Activated CD4-positive, alpha-beta T cell treated with anti-CD3 and anti-CD28 coated beads, Interleukin-2, amount 50 U/mL, for 4 hours (primary cell): ENCODE measurements at places on chromosomes 7 and 10.

GRCh38 chr10:34360984-34361383 is 454.1 kb downstream of the PARD3 start:
- DNase-seq: no peak

GRCh38 chr7:95772298-95772770 is at the start of gene DYNC1I1:
DYNC1I1 (plus strand) TSS chr7:95772554; CDS start chr7:95804730, 32,176 bp downstream.
- no peak for DNase-seq

- DNase-seq: no peak
These were observed 25.0 kb upstream of the TMEM229A start for GRCh38 chr7:124057872-124058271.

- no peak for DNase-seq
These were observed 408.0 kb downstream of the HGF start for GRCh38 chr7:81361769-81362312.

- DNase-seq: no peak
These were observed 484.5 kb downstream of the MAGI2 start for GRCh38 chr7:78968951-78969350.

DNA sequence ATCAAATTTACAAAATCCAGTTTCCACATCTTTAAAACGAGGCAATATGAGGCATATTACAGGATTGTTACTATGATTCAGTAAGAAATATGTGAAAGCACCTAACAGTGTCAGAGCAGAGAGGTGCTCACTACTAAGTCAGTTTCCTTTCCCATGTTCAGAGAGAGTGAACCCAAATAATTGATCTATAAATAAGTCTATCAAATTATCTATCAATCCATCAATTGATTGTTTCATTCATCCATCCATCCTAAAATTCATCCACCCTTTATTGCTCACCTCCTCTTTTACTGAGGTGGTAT is 340.8 kb downstream of the SUGCT start:
- DNase-seq: no peak

- no peak for DNase-seq
These were observed 96.1 kb downstream of the SH3PXD2A start for GRCh38 chr10:103759100-103759781.

DNA sequence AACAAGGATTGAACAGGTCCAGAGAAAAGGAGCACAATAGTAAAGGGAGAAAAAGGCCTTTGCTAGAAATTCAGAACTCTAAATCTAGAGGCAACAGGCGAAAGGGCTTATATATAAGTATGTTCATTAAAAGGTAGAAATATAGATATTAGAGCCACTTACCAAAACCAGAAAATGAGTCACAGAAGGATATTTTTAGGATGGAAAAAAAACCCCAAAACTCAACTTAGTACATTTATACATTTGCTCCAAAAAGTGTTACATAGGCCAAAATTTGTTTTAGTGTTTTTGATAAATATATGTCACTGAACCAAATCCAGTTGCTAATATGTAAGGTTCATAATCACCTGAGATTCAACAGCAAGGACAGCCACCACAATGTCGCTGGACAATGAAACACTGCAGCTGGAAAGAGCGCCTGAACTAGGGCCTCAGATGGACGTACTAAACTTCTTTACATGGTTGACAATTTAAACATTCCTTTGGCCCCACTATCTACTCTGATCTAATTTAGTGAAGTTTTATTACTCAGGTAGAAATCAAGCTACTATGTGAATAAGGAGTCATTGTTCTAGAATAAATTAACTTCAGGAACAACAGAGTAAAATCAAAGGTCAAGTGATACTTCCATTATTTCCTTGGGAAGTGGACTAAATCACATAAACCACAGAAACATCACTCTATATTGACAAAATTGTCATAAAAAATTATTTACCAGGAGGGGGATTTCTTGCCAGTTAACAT is 10.9 kb downstream of the FAM3C start:
- no peak for DNase-seq

- DNase-seq: no peak
These were observed 64.1 kb downstream of the PHTF2 start for GRCh38 chr7:77862691-77863090.

DNA sequence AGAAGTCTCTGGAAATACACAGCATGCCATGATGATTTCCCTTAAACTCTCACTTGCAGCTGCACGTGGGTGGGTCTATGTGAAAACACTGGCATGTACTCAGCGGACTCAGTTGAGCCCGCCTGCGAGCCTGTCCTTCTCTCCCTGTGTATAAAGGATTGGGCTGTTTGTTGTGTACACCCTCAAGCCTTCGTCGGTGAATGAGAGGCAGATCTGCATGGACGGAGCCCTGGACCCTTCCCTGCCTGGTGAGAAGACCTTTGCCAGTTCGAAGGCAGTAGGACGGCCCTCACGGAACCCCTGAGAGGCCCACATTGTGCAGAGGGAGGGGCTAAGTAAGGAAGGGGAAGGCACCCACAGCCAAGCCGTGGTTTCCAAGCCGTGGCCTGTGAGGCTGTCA is 121.2 kb downstream of the WDFY4 start:
- no peak for DNase-seq

DNA sequence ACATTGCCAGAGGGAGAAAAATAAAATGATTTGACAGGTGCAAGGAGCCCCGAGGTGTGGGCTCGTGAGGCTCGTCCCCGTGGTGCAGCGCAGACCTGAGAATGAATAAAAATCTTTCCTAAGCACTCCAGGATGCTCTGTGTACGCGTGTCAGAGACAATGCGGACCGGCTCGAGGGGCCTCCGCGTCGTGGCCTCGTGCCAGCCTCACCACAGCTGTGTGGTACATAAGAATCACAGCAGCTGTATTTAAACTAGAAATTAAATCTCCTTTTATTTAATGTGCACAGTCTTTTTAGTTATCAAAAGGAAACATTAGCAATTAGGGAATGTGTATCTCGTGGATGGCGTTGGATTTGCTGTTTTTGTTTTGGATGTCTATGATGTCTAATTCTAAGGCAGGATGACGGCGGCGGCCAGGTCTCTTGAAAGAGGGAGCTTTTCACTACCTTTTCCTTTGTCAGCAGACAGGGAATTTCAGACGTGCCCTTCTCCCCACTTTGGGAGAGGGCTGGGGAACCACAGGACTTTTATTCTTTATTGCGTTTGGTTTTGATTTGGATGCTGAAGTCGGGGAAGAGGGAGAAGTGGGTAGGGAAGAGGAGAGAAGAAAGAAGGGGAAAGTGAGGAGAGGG is 365.3 kb upstream of the SHH start:
- no peak for DNase-seq

- no peak for DNase-seq
These were observed 22.1 kb upstream of the ZC3HAV1 start for GRCh38 chr7:139131601-139132041.

- no peak for DNase-seq
These were observed 102.7 kb downstream of the MACC1 start for GRCh38 chr7:20114468-20114867.

GRCh38 chr7:2993396-2993795 is 50.3 kb downstream of the CARD11 start:
- DNase-seq: no peak
